Esophagus squamous epithelium (tissue), 5 donors: ENCODE measurements at places on chromosomes 11 and 22.

GRCh38 chr11:65862941-65863888, 3.0 kb downstream of the MUS81 start:
- no peak for DNase-seq

- DNase-seq, result no peak
Observed at GRCh38 chr11:70952191-70952590, 300.2 kb downstream of the SHANK2 start.

GRCh38 chr11:71331631-71332030, 79.3 kb upstream of the SHANK2 start:
- no peak for DNase-seq

- no peak for DNase-seq
Observed at GRCh38 chr11:76835036-76835435, 25.7 kb upstream of the ACER3 start.

DNA sequence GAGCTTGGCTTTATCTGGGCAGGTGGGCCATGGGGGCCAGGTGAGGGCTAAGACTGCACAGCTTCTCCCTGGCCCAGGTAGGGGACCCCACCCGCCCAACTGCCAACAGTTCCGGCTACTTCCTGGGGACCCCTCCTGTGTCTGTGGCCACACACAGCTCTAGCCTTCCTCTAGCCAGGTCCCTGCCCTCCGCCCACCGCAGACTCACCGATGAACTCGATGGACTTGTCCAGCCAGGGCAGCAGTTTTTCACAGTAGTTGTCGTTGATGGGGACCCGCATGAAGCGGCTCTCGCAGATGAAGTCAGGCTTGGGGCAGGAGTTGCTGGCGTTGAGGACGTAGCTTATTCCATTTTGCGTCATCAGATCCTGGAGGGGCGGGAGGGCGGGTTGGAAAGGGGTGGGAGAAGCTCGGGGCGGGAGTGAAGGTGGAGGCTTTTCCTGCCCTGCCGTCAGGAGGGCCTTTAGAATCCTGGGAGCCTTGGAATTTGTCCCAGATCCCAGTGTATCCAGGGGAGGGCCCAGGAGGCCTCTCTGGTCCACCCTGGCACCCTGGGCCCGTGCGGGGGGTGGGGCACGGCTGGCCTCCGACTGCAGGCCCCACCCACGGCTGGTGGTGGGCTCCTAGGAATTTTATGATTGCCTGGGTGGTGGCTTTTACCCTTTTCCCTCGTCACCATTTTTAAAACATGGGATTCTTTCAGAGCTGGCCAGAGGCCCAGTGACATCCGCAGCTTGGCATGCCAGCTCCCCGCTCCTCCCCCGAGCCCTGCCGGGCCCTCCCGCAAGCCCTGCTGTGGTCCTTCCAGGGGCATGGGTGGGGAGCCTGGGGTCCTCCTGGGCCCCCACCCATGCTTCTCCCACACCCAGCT, 13.9 kb downstream of the DUSP8 start:
- DNase-seq, result no peak

DNA sequence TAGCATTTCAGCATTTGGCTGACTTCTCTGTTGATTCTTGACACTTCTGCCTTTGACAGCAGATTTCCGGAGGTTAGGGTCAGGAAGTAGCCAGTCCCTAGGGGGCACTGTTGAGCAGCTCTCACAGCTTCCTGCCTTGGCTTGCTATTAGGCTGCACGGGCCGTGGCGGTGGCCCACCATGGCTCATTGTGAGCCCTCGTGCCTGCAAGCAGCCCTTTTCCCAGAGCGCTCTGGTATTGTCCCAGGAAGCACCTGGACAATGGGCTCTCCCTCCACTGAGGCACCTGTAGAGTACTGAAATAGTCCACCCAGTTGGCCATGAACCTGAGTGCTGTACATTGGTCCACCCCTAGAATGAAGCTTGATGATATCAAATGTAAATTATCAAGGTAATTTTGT, 100.2 kb upstream of the GAL start:
- DNase-seq, result no peak

- DNase-seq, result no peak
Observed at GRCh38 chr22:29184849-29185490, 20.7 kb upstream of the EMID1 start.

DNA sequence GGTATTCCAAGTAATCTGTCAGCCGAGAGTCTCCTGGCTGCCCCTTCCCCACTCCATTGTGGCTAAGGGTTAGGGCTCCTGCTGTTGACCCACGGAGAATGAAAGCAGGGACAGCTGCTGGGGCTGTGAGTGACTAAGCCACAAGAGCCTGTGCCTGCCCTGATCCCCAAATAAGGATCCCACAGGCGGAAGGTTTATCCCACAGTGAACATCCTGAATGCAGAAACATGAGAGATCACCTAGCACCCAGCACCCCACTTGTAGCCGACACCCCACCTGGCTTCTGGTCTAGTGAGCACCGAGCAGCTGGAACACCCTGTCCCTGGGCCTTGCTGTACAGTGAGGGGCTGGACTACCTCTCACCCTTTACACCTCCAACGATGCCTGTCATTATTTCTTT, 117.7 kb upstream of the LMO1 start:
- DNase-seq, result no peak

DNA sequence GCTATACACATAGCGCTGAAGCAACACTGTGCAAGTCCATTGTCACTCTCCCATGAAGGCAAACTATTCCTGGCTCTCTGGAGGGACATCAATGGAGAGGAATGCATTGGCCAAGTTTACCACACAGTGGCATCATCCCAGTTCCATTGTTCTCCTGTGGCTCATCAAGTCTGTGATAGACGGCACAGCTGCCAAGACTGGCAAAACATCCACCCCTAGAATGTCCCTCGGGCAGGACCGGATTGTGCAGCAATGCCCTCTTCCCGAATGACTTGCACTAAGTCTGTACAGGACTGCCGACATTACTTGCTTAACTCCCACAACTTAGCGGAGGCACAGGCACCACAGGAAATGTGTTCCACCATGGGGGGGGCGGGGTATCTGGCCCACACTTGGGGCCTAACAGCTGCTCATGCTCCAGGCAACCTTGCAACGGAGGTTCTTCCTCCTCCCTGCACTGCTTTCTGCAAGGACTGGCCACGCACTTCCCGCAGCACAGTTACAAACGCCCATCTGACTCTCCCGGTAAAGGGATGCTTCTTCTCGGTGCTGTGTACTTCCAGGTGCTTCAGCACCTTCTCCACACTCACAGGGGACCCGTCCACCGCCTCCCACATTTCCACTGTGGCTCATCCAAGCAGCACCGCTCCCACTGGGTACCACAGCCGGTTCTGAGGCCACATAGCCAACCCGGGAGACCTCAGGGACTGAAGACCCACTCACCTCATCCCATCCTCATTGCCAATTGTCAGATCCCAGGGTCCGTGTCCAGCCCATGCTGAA, 1309.6 kb upstream of the RAG2 start:
- DNase-seq, result no peak
